Upper lobe of right lung (tissue), 1 donor: ENCODE measurements at places on chromosomes 16 and 17. TPM values are rescaled to one million over a fixed set of nuclear protein-coding genes. Genes with fewer than 3 reads are reported as not detected.

Gene TENT4B
- total RNA-seq: 13.3 TPM

GRCh38 chr17:17001874-17002520 is 30.1 kb upstream of the TNFRSF13B start:
- no peak overlapping the region for H3K27ac ChIP-seq
- H3K27me3 ChIP-seq: no peaks in the 10 kb centered on the region
- peak; percentile 91 for DNase-seq

DNA sequence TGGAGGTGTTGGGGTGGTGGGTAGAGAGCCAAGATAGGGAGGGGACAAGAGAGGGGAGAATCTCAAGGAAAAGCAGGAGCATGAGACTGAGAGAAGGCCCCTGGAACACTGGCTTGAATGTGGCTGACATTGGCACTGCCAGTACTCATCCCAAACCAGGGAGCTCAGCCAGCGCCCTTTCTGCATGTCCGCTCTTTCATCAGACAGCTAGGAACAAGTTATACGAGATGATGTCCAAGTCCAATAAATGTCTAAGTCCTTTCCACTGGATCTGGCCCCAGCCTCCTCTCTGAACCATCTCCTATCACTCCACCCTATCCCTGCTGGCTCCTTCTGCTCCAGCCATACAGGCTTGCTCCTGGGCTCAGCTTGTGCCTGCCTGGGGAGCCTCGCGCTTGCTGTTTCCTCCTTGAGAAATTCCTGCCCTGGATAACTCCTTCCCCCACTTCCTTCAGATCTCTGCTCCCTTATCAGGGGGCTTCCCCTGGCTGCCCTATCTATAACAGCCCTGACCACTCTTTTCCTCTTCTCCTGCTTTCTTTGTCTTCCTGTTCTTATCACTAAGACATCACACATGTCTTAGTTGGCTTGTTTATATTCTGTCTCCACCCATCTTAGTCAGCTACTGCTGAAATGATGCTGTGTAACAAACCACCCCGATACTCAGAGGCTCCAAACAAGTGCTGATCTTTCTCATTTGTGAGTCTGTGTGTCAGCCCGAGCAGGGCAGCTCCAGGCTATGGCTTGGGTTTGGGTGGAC is 37.1 kb upstream of the MEOX1 start:
- DNase-seq: no peak
- H3K27me3 ChIP-seq: no peaks in the 10 kb centered on the region
- no peak overlapping the region for H3K4me3 ChIP-seq
- H3K27ac ChIP-seq: no peak overlapping the region
- no peaks in the 10 kb centered on the region for H3K36me3 ChIP-seq
- H3K4me1 ChIP-seq: peaks cover 14% of the 10 kb centered on the region

DNA sequence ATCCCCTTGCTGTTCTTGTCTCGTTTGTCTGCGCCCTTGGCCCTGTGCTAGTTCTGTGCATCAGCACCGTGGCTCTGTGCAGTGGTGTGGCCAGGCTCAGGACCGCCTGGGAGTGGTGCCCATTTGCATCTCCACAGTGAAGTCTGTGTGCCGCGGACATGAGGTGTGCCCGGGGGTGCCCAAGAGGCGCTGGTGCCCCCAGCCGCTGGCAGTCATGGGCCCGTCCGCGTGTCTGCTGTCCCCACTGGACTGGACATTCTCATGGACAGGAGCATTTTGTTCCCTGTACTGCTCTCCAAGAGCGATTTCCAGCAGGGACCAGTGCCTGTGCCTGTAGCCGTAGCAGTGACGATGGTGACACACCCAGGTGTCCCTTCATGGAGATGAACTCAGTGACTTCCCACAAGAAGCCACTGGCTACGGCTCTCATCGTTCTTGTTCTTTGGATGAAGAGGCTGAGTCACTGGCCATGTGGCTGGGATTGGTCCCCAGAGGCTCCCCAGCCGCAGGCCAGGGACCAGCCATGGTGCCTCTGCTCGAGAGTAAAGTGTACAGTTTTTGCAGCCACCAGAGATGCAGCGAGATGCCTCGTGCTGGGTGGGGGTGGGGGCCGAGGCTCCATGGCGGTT is 13.0 kb upstream of the MC1R start:
- no peak for DNase-seq
- H3K27ac ChIP-seq: no peak overlapping the region
- peaks cover 66% of the 10 kb centered on the region for H3K36me3 ChIP-seq
- no peaks in the 10 kb centered on the region for H3K27me3 ChIP-seq

DNA sequence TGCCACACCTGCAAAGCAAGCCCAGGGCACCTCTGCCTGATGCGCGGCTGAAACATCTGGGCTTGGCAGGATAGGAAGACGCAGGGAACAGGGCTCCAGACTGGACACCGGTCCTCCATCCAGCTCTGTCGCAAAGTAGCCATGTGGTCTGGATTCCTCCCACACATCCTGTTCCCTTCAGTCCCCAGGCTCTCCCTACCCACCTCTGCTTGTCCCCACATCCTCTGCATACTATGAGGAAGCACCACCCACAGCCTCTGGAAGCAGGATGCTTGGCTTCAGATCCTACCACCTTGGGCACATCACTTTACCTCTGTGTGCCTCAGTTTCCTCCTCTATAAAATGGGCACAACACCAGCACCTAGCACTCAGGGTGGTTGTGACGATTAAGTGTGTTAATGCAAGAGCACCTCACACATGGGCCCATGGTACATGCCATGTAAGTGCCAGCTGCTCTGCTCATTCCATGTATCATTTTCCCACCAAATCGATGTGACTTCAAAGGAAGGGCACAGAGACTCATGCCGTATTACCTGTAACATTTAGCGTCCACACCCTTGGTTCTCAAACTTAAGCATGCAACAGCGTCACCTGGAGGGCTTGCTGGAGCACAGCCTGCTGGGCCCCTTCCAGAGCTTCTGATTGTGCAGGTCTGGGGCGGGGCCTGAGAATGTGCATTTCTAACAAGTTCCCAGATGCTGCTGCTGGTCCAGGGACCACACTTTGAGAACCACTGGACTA is 138.6 kb upstream of the SDK2 start:
- H3K4me3 ChIP-seq: no peak overlapping the region
- H3K4me1 ChIP-seq: no peaks in the 10 kb centered on the region
- DNase-seq: no peak
- no peak overlapping the region for H3K27ac ChIP-seq
- H3K36me3 ChIP-seq: no peaks in the 10 kb centered on the region

- H3K27ac ChIP-seq: no peak overlapping the region
- H3K4me3 ChIP-seq: no peak overlapping the region
- no peaks in the 10 kb centered on the region for H3K36me3 ChIP-seq
- H3K27me3 ChIP-seq: no peaks in the 10 kb centered on the region
- H3K4me1 ChIP-seq: peaks cover 49% of the 10 kb centered on the region
- no peak for DNase-seq
These were observed 52.8 kb downstream of the CBFA2T3 start for GRCh38 chr16:88923926-88924833.

GRCh38 chr17:47915776-47916398 is 19.9 kb downstream of the SP2 start:
- no peak overlapping the region for H3K4me3 ChIP-seq
- DNase-seq: no peak
- H3K27me3 ChIP-seq: no peaks in the 10 kb centered on the region

Gene SDR42E2
- total RNA-seq: 0.14 TPM

DNA sequence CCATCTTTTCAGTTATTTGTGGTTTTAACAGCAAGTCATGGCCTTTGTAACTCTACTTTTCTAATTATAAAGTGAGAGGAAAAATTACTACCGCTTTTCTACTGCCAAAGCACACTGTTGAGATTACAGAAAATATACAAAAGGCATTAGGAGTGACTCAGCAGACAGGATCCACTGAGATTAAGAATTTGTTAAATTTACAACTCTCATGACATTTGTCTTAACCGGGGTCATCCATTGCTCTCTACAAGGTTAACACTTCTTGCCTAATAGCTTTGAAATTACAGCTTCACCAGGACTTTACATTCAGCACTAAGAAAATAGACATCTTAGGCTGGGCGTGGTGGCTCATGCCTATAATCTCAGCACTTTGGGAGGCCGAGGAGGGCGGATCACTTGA is 93.4 kb downstream of the SSH2 start:
- no peak overlapping the region for H3K4me3 ChIP-seq
- H3K27me3 ChIP-seq: no peaks in the 10 kb centered on the region
- H3K27ac ChIP-seq: no peak overlapping the region
- DNase-seq: no peak
- no peaks in the 10 kb centered on the region for H3K36me3 ChIP-seq
- H3K4me1 ChIP-seq: no peaks in the 10 kb centered on the region

- H3K27me3 ChIP-seq: no peaks in the 10 kb centered on the region
- H3K4me3 ChIP-seq: no peak overlapping the region
- DNase-seq: no peak
- H3K36me3 ChIP-seq: no peaks in the 10 kb centered on the region
These were observed 15.3 kb downstream of the FOXN1 start for GRCh38 chr17:28521311-28522085.

Gene TPSAB1
- total RNA-seq: 122 TPM

DNA sequence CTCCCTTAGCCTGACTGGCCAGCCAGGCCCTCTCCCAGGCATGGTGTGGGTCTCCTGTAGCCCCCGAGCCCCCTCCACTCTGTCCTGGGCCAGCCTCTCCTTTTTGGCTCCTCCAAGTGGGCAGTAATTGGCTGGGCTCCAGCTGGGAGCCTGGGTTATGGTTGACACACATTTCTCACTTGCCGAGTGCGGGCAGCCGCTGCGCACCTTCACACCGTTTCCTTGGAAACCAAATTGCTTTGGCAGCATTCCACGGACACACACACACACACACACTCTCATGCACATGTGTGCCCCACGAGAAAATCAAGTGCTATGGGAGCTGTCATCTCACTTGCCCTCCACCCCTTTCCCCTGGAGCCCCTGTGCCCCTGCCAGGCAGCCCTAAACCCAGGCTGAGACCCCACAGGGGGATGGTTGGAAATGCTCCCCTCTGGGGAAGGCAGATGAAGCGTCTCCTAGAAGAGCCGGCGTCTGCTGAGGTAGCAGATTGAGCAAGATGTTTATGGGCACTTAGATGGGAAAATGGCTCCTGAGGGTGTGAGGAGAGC is 402.7 kb upstream of the TNRC6C start:
- DNase-seq: no peak
- no peak overlapping the region for H3K27ac ChIP-seq
- no peaks in the 10 kb centered on the region for H3K4me1 ChIP-seq
- H3K36me3 ChIP-seq: no peaks in the 10 kb centered on the region
- peaks cover 14% of the 10 kb centered on the region for H3K27me3 ChIP-seq

- DNase-seq: no peak
- peaks cover 26% of the 10 kb centered on the region for H3K4me1 ChIP-seq
- no peaks in the 10 kb centered on the region for H3K36me3 ChIP-seq
These were observed 128.7 kb upstream of the ZFHX3 start for GRCh38 chr16:73176577-73177013.

- H3K27ac ChIP-seq: no peak overlapping the region
- H3K4me3 ChIP-seq: no peak overlapping the region
These were observed 158.9 kb upstream of the CNTNAP4 start for GRCh38 chr16:76118344-76118743.

- peak overlapping the region; percentile 88 for H3K27ac ChIP-seq
- H3K27me3 ChIP-seq: no peaks in the 10 kb centered on the region
- H3K4me3 ChIP-seq: no peak overlapping the region
- peaks cover 68% of the 10 kb centered on the region for H3K4me1 ChIP-seq
- DNase-seq: peak; percentile 90
- peaks cover 28% of the 10 kb centered on the region for H3K36me3 ChIP-seq
These were observed 6.3 kb downstream of the BCAR1 start for GRCh38 chr16:75244844-75245758.
